ENCODE measurements at places on chromosomes 13 and 19. TPM values are rescaled to one million over a fixed set of nuclear protein-coding genes. Genes with fewer than 3 reads are reported as not detected.

DNA sequence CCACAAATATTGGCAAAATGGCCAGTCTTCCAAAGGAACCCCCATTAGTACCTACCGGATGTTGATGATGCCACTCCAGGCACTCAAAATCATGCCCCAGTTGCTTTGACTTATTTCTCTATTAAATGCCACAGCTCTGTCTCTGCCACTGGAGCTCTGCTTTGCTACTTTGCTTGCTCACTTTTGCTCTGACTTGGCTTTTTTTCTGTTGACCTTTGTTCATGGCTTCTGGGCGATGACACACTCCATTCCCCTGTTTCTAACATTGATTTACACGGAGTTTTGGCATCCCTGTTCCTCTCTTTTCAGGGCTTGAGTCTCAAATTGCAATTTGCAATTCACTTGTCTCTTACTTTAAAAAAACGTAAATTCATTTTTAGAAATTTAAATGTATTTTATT is 217.1 kb upstream of the SPRY2 start:
- no peak for DNase-seq

- DNase-seq = no peak
These were observed 396.6 kb upstream of the PCDH20 start for GRCh38 chr13:61812286-61812685.

GRCh38 chr19:19591133-19591825 is 27.2 kb downstream of the PBX4 start:
- DNase-seq = no peak

DNA sequence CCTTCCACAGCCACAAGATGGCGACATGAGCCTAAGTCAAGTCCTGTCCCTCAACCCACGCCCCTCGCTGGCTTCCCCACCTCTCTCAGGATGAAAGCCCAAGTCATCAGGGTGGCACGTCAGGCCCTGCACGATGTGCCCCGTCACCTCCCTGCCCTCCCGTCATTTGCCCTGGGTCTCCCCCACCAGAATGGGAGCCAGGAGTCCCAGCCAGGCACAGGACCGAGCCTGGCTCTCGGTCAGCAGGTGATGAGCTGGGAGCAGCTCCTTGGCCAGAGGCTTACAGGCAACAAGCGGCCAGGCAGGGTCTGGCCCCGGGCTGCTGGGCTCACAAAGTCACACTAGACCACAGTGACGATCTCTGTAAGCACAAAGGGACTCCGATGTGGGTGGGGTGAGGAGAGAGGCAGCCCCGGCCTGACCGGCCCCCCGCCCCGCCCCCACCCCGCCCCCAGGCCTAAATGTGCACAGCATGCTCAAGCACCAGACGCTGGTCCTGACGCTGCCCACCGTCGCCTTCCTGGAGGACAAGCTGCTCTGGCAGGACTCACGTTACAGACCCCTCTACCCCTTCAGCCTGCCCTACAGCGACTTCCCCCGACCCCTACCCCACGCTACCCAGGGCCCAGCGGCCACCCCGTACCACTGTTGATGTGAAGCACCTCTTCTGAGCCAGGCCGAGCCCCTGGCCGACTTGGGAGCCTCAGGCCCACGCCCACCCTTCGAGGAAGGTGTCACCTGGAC is 7.3 kb downstream of the MRPL4 start:
- peak; percentile 89 for DNase-seq

DNA sequence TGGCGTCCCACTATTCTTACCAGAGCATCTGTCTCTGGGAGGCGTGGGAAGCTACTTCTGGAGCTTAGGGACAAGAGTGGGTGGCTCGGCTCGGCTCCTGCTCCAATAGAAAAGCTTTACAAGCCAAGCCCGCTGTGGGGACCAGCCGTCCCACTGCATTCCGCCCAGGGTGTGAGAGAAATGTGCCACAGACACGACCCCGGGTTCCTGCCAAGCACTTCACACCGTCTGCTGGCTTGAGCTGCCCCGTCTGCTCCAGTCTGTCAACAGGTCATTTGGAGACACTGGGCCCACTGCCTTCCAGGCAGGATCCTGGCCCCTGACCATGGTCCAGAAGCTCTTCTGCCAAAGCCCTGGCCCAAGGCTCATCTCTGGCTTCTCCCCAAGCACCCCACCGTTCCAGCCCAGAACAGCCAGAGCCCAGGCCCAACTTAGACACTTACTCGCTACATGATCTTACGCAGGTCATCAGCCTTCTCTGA is 6.5 kb upstream of the FKRP start:
- no peak for DNase-seq

- no peak for DNase-seq
These were observed 11.6 kb upstream of the RANBP3 start for GRCh38 chr19:5989388-5990074.

GRCh38 chr13:51243832-51244231 is 21.6 kb downstream of the FAM124A start:
- no peak for DNase-seq

GRCh38 chr19:51803519-51803918 is 8.6 kb downstream of the FPR3 start:
- DNase-seq = no peak

- no peak for DNase-seq
These were observed 196.7 kb downstream of the FOXO1 start for GRCh38 chr13:40469581-40470310.

DNA sequence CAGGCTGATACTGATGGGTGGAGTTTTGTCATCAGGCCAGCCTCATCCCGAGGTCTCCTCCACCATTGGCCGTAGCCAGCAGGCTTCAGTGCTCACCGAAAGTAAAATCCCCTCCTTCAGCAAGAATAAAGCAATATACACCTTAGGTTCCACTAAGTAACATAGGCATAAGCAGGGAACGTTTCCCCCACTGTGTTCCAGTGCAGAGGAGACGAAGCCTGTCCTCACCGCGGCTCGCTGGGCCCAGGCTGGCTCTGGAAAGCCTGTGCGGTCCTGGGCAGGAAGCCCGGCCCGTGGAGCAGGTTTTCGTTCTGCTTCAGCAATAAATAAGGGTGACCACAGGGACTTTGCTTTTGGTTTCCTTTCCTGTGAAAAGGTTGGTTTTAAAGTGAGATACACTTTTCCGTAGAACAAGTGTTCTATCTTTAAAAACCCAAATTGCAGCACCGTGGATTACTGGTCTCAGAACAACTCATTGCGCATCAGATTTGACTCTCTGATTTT is 16.3 kb upstream of the TEX29 start:
- no peak for DNase-seq

DNA sequence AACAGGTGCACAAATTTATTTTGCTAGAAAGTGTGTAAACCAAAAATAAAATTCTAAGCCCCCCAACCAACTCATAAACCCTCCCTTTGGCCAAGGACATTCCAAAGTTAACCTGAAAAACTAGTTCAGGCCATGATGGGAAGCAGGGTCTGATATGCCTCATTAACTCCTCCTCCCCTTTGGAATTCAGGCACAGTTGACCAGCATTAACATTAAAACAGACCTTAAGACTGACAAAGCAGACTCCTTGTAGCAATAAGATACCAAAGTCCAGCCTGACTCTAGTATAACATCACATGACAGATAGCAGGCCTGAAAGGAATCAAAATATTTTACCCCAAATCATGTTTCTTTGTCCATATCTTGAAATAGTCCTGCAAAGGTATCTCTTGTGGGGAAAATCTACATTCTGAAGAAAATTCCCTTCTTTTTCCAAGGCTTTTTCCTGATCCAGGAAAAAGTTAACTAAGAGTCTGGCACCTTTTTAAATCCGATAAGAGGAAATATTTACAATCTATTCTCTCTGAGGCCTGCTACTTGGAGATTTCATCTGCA is 19.7 kb downstream of the NEK5 start:
- DNase-seq = peak; percentile 69

- no peak for DNase-seq
These were observed 118.3 kb downstream of the COL4A2 start for GRCh38 chr13:110425444-110425780.

DNA sequence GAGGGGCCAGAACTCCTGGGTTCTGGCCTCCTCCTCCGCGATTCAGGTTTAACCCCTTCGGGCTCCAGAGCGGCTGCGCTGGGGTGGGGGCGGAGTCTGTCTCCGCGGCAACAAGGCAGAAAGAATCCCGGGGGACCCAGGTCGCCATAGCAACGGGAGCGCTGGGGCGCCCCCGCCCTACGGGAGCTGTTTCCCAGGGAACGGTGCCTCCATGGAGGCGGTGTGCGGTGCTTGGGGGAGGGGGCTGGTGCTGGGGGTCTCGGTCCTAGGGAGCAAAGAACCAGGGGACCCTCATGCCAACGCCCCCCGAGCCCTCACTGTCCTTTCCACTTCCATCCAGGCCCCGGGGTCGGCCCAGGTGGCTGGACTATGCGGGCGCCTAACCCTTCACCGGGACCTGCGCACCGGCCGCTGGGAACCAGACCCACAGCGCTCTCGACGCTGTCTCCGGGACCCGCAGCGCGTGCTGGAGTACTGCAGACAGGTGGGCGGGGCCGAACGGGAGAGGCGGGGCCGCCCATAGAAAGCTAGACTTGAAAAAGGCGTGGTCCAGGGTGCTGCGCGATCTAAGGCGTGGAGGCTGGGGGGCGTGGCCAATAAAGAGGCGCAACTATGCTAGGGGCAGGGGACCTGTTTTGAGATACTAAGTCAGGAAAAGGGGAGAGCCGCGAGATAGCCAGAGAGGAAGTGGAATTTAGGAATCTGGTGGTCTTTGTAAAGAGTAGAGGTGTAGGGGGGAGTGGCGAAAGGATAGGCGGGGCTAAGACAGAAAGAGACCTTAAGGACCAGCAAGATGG is 1.2 kb downstream of the APLP1 start:
- DNase-seq = no peak

DNA sequence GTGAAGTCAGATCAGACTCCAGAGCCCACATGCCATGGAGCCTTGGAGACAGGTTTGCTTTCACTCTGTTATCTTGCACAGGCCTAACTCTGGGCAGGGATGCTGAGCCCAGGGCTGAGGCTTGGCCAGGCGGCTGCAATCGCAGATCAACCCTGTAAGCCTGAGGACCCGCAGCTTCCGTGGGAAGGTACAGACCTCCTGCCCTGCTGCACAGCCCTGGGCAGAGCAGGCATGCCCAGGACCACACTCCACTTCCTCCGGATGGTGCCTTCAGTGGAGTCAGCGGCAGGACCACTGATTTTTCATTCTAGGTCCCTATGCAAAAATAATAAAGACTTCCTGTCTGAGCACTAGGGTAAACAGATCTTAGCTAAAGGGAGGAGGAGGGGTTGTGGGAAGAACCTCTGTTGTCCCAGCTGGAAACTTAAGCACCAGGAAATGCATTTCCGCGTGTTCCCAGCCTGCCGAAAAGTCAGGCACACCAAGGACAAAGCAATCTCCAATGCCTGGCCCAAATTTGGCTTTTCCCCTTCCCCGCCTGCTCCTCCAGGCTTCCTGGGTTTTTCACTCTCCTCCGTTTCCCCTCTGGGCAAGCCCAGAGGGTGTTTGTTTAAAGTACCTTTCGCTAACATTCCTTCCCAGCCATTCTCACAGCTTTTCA is 87.3 kb downstream of the KCTD15 start:
- no peak for DNase-seq

GRCh38 chr19:48498595-48499311 is 12.9 kb downstream of the LMTK3 start:
- no peak for DNase-seq

DNA sequence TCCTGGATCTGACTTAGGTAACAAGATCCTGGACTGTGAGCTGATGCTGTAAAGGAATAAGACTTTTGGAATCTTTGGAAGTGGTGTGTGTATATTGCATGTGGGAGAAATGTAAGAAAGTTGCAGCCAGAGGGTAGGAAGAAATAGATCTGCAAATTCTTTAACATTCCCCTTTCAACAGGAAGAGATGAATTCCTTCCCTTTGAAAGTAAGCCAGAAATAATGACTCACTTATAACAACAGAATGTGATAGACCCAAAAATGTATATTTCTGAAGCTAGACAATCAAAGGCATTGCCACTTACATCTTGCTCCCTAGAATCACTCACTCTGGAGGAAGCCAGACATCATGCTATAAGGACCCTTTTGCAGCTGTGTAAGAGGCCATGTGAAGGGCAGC is 9.8 kb upstream of the SIAH3 start:
- DNase-seq = no peak

DNA sequence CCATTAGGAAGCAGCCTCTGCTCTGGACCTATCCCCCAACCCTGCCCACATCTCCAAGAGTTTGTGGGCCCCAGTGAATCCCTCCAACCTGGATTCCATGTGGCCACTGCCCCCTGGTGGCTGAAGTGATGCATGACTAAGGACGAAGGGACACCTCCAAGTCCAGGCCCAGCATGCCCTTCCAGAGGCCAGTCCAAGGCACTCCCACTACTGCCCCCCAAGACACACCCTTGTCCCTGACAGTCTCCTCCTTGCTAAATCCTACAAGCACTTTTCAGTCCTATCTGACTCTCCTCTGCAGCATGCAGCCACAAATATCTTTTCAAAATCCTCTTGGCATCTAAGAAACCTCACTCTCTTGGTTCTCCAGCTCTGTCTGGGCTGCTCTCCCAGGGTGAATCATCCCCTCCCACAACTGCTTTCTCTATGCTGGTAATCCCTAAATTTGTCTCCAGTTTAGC is 33.0 kb downstream of the DEDD2 start:
- DNase-seq = peak; percentile 62

DNA sequence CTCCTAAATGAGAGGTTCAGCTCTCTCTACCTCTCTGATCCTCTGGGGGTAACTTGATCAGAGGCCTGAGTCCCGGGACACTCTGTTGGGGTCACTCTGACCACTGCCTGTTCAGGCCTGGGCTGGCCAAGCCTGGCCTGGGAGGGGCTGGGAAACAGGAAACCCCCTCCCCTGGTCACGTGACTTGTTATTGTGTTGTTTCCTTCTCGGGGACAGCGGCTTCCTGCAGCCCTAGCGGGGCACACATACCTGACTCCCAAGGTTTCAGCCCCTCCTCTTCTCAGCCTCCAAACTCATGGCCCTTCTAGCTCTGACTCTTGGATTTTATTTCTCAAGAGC is at the start of gene USHBP1:
Gene USHBP1, minus strand, starts transcription at position 105 of the 339 bp plus-strand sequence. CDS start 446 bp downstream, outside the sequence.
- no peak for DNase-seq

DNA sequence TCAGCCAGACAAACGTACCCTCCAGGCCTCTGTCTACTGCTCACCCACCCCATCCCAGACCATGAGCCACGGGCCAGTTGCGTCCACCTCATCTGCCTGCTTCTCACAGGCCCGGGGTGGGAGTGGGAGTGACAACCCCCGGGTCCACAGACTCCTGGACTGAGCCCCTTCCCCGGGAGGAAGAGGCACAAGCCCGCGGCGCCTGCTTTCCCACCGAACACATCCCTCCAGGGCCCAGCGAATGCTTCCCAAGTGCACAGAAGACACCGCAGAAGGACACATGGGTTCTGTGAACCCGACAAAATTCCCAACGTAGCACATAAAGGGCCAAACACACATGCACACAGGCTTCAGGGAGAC is 18.0 kb upstream of the PLPP2 start:
- DNase-seq = no peak

RSPH6A gene
- not detected for polyA plus RNA-seq

BEST2 gene
- not detected for polyA plus RNA-seq

SPACA4 gene
- 0.24 TPM for polyA plus RNA-seq

ZNF540 gene
- polyA plus RNA-seq = 3.7 TPM

GNG8 gene
- polyA plus RNA-seq = 6.0 TPM

GPC5 gene
- 4.4 TPM for polyA plus RNA-seq

GPR4 gene
- polyA plus RNA-seq = 3.8 TPM

KLF1 gene
- 0.20 TPM for polyA plus RNA-seq
